Coronary artery (tissue), 2 donors: ENCODE measurements at places on chromosomes 4 and X.

DNA sequence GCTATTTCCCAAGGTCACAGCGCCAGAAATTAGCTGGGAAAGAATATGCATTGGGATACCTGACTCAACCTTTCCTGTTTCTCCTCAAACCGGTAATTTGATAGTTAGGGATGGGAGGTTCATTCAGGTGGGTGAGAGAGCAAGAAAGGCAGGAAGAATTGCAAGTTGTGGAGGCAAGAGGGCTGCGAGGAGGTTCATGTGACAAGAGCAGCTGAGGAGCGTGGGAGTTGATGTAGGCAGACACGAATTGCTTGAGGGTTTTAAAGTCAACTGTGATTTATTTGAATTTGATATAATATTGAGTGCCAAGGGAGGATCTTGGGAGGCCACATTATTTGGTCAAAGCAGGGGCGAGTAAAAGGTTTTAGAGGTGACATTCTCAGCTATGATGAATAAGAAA is 329.0 kb downstream of the STIM2 start:
- DNase-seq = no peak

DNA sequence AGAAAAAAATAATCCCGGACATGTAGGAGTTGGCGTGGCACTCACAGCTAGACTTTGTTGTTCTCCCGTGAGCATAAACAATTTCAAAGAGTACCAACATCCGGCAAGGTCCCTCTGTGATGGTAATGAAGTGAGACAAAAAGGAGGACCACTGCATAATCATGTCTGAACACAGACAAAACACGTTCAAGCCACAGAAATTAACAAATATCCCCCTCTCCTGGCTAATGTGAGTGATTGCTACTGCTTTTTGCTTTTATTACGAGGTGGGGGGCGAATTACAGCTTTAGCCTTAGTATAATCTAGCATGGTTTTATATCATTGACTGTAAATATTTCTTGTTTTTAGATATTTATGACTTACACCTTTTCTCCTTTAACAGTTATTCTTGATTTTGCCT is 118.5 kb downstream of the PLS3 start:
- no peak for DNase-seq

DNA sequence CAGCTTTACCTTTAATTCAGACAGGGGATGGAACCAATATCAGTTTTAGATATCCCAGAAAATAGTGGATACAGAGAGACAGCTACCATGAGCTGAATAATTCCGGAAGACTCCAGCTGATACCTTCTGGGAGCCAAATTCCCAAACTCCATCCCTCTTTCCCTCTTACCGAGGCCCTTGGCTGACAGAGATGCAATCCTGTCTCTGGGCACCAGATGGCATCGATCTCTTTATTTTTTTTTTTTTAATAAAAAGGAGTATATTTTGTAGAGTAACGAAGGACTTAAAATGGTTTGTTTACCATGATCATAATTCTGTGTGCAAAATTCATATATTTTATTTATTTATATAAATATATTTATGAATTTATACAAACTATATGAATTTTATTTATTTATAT is 31.0 kb downstream of the RAB40A start:
- no peak for DNase-seq

DNA sequence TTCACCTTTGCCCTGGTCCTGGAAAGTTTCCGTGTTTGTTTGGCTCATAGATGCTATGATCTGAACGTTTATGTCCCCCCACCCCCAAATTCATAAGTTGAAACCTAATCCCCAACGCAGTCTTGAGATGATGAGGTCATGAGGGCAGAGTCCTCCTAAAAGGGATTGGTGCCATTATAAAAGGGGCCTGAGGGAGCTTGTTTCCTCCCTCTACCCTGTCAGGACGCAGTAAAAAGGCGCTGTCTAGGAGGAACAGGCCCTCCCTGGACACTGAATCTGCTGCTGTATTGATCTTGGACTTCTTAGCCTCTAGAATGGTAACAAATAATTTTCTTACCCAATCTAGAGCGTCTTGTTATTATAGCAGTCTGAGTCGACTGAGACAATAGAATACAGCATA is 2190.6 kb upstream of the TENM3 start:
- no peak for DNase-seq

- DNase-seq = no peak
Observed at GRCh38 chr4:140223056-140223810, 69.2 kb upstream of the MAML3 start.

DNA sequence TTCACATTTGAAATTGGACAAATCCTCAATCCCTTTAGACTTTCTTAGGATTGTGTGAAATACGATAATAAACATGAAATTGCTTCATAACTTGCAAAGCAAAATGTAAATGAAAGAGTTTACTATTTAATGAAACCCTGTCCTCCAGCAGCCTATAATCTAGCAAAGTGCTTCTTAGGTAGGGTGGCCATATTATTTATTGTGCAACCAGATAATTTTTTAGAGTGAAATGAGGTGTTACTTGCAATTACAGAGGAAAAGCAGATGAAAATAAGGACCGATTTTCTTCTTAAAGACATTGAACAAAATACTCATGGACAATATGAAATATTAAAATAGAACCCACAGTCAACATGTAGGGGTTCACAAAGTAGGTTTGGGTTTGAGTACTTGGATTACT is 116.2 kb upstream of the GALNT7 start:
- no peak for DNase-seq

- no peak for DNase-seq
Observed at GRCh38 chrX:120356084-120356483, 5.8 kb upstream of the ATP1B4 start.

DNA sequence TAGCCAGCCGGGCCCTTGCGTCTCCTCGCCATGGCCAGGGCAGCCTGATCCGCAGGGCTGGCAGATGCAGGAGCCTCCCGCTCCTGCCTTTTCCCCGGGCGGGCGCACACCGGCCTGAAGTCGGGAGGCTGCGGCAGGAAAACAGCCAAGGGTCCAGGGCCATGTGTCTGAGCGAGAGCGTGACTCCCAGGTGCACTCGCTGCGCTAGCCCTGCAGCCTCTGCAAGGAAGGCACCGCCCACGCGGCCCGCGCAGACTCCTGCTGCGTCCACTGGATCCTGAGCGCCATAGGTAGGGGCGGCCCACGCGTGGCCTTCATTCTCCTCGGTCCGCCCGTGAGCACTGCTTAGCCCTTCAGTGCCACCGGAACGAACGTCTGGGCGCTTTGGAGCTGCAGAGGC is 379.9 kb downstream of the TRAM1L1 start:
- DNase-seq = no peak

GRCh38 chrX:15890463-15890862 is 35.9 kb upstream of the AP1S2 start:
- no peak for DNase-seq

- no peak for DNase-seq
Observed at GRCh38 chrX:132802033-132802432, 156.4 kb downstream of the HS6ST2 start.

GRCh38 chrX:118455013-118455412 is 40.6 kb upstream of the DOCK11 start:
- no peak for DNase-seq

DNA sequence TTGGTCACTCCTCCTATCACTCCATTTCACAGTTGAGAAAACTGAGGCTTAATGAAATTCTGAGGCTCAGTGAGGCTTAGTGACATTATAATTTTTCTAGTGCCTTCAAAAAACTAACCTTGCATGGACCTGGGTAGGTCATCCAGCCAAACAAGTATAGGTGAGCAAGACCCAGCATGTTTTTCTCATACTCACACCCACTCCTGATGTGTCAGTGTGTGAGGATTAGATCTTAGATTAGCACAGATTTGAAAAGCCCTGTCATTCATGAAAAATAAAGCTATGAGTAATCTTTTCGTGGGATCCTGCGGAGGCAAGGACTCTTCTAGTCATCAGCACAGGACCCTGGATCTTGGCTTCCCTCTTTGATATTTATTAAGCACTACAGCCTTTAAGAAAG is 146.7 kb downstream of the CHIC2 start:
- no peak for DNase-seq

DNA sequence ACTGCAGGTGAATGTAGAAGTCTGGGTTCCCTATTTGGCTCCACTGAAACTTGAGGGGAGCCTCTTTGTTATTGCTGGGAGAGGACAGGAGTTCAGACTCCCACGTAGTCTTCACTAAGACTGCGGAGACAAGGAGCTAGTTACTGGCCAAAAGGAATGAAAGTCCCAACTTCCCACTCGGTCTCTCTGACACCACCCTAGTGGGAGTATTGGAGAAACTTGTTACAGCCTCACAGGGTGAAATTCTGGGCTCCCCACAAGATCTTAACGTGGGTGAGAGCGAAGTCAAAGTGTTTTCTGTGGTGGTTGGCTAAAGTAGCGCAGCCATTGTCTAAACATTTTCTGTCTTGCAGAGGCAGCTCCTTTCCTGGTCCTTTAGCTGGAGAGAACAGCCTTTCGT is 13.5 kb downstream of the MYOZ2 start:
- no peak for DNase-seq

DNA sequence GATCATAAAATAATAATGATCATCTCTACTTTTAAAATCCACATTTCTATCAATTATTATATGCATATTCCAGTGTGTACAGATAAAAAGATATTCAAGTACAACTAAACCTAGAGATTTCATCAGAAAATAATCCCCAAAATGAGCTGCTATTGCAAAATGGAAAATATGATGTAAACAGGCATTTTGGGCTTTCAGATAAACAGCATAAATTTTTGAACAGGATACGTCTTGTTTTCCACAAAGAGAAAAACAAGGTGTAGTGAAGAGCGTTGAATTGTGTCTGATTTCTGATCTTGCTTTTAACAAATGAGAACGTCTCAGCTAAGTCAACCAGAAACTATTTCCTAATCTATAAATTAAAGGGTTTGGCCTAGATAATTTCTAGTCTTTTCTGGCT is 349.6 kb upstream of the FTHL17 start:
- DNase-seq = no peak
